Adrenal gland (tissue), 19 donors: ENCODE measurements at places on chromosomes 16 and 17. TPM values are rescaled to one million over a fixed set of nuclear protein-coding genes. Genes with fewer than 3 reads are reported as not detected.
A peak's percentile ranks its signal among the peaks of the same experiment; 100 is the strongest.

GRCh38 chr16:72910875-72911274 is 137.1 kb downstream of the ZFHX3 start:
- no peak for DNase-seq
- no peak overlapping the region for H3K4me3 ChIP-seq
- H3K36me3 ChIP-seq: no peaks in the 10 kb centered on the region
- no peak overlapping the region for H3K27ac ChIP-seq
- H3K27me3 ChIP-seq: no peaks in the 10 kb centered on the region
- H3K4me1 ChIP-seq: peaks cover 10% of the 10 kb centered on the region

DNA sequence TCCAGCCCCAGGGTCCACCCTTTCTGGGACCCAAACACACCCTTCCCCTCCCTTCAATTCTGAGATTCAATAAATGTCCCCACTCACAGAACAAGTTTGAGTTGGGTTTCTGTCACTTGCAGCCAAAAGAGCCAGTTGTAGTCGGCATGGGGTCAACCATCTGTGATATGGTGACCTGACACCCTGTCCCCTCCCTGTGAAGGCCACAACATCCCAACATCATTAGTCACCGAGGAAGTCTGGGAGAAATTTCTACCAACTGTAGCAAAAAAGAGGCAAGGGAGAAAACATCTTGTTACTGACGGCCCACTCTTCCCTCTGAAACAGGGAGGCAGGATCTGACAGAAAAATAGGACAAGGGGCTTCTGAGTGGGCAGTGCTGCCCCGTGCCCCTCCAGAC is 638 bp upstream of the LYZL6 start:
- H3K36me3 ChIP-seq: no peaks in the 10 kb centered on the region
- no peak overlapping the region for H3K4me3 ChIP-seq
- H3K27ac ChIP-seq: no peak overlapping the region
- H3K4me1 ChIP-seq: no peaks in the 10 kb centered on the region
- DNase-seq: no peak

DNA sequence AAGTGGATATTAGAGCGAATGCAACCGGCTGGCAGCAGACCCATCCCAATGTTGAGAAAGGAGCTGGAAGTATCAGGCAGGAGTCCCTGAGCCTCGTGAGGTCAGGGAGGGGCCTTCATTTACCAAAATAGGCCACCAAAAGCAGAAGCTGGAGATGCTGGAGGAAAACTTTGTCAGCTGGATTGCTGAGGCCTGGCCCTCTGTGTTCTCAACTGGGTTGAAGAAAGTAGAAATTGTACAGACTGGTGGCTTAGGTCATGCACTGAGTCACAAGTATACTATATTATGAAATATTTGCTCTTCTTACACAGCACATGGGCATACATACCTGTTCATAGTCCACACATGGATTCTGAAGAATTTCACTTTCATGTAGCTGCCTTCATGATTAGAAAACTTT is 23.2 kb upstream of the TEKT3 start:
- no peak overlapping the region for H3K27ac ChIP-seq
- peak; percentile 39 for DNase-seq
- no peak overlapping the region for H3K4me3 ChIP-seq

DNA sequence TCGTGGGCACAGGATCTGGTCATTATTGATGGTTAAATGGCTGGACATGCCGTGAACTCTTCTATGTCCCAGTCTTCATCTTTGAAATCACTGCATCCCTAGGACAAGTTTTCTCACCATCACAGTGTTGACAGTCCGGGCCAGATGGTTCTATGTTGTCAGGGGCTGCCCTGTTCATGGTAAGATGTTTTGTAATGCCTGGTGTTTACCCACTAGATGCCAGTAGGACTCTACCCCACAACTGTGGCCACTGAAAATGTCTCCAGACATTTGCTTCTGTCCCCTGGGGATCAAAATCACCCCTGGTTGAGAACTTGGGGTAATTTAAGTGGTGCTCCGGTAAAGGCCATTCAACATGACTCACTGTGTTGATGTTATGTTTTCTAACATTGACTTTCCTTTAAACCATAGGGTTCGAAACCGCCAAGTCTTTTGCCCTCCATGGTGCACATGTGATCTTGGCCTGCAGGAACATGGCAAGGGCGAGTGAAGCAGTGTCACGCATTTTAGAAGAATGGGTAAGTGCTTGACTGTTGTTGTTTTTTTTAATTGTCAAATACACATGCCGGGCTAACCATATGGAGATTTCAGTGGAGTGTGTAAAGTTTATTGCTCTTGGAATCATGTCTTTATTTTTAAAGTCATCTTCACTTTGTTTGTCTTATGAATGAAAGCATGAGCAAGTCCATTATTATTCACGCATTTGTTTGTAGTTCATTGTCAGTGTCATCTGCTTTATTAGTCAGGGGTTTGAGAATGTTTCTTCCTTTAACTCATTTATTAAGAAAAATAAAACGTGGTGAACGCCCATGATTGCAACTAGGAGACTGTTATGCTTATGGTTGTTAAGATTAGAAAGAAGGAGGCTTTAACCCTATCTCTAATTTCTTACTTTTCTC is 64.6 kb downstream of the WWOX start:
- no peaks in the 10 kb centered on the region for H3K36me3 ChIP-seq
- DNase-seq: no peak
- H3K4me1 ChIP-seq: no peaks in the 10 kb centered on the region
- H3K27me3 ChIP-seq: no peaks in the 10 kb centered on the region

DNA sequence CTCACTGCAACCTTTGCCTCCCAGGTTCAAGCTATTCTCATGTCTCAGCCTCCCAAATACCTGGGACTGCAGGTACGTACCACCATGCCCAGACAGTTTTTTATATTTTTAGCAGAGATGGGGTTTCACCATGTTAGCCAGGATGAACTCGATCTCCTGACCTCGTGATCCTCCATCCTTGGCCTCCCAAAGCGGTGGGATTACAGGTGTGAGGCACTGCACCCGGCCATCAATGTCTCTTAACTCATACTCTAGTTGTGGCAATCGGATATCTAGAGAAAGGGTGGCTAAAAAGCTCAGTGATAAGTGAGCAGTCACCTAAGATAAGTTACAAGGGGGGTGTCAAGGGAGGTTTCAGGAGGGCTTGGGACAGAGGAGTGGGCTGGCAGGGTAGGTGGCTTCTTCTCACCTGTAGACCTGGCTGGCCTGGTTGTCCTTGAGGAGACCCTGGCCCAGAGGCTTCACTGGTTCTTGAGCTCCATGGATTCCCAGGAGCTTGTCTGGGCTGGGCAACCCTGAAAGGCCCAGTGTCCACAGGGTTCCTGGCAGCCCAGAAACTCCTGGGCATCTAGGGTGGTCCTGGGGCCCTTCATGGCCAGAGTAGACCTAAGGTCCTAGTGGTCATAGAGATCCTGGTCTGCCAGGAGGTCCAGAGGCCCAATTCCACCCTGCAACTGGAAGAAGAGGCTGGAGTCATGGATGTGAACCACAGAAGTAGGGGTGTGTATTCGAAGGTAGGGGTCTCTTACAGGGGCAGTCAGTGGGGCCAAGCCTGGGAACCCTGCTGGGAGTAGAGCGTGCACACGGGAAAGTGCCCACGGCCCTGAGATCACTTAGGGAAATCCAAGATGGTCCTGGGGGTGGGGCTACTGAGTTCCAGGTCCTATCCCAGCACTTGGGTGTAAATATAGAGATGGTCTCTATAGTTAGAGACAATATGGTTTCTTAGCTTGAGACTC is 12.7 kb upstream of the IGFBP4 start:
- no peak for DNase-seq
- no peaks in the 10 kb centered on the region for H3K4me1 ChIP-seq
- no peaks in the 10 kb centered on the region for H3K27me3 ChIP-seq
- no peaks in the 10 kb centered on the region for H3K36me3 ChIP-seq
- no peak overlapping the region for H3K27ac ChIP-seq
- no peak overlapping the region for H3K4me3 ChIP-seq

- H3K36me3 ChIP-seq: no peaks in the 10 kb centered on the region
- no peak for DNase-seq
- no peak overlapping the region for H3K4me3 ChIP-seq
- no peak overlapping the region for H3K27ac ChIP-seq
Observed at GRCh38 chr16:77700846-77701245, 21.5 kb upstream of the NUDT7 start.

DNA sequence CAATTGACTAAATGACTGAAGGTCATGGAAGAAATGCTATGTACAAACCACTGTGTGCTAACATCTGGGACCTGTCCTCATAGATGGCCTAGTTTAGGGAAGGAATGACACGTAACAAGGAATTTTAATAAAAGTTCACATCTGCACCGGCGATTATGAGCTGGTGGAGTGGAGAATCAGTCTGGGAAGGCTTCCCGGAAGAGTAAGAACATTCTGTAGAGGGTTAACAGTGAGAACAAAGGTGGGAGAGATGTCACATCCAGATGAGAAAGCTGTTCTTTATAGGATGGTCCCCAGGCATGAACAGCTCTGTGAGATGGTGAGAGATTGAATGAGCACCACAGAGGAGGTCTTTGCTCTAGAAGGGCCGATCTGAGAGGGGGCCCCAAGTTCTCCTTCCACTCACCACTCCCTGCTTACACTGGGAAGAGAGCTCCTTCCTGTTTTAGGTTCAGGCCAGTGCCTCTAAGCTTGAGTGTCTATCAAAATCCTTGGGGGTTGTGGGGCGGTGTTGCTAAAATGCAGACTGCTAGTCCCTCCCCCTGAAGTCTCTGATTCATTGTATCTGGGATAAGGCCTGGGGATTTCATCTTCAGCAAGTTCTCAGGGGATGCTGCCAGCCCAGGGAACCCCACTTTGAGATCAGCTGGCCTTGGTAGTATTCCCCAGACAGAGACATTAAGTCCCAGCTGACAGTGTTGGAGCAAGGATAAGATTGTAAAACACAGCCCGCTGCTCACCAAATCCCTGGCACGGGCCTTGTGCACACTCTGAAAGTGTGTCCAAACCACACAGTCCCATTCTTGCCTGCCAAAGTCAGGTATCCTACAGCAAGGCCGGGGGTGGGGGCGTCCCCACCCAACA is 294.7 kb upstream of the MAF start:
- DNase-seq: no peak
- no peaks in the 10 kb centered on the region for H3K4me1 ChIP-seq
- no peak overlapping the region for H3K27ac ChIP-seq
- H3K36me3 ChIP-seq: no peaks in the 10 kb centered on the region
- no peaks in the 10 kb centered on the region for H3K27me3 ChIP-seq

DNA sequence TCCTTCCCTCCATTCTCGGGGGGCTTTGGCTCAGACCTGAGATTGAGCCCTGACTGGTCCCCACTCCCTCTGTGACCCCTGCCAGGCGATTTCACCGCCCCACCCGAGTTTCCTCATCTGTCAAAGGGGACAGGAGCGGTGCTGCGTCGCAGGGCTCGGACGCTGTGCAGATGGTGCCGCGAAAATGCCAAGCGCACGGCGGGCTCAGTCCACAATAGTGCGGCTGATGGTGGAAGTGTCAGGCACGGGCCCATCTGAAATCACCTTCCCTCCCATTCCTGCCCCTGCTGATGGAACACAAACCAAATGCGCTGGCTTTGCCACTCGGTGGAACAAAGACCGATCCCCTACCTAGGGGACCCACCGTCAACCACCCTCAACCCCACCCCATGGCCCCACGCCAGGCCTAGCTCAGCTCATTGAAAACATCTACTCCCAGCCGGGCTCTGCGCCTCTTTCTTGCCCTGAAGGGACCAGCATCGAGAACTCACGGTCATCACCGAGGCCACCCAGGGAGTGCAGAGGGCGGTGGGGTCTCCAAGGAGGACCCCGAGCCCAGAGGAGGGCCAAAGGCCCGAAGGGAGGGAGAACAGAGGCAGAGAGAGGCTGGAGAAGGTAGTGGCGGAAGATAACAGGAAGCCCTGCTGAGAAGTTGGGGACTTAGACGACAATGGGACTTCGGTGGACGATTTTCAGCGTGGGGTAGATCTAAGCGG is 1.4 kb downstream of the CARHSP1 start:
- H3K4me3 ChIP-seq: peak overlapping the region; percentile 68
- H3K4me1 ChIP-seq: peaks cover 64% of the 10 kb centered on the region
- no peaks in the 10 kb centered on the region for H3K36me3 ChIP-seq
- DNase-seq: peak; percentile 70
- H3K27ac ChIP-seq: peak overlapping the region; percentile 83

DNA sequence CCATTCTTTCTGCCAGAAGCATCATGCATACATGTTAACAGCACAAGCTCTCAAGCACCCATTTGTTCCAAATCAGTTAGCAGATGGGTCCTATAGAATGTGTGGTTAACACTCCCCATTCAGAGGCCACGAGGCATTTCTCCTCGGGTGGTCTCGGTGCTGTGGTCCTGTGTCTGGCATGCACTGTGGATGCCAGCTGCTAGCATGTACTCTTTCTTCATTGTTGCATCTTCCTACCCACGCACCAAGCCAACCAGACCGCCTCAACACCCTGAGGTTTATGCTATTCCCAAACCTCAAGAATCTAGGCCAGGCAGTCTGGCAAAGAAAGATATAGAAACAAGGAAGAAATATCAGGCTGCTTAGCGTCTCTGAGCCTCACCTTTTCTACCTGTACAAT is 27.8 kb upstream of the MRTFB start:
- no peaks in the 10 kb centered on the region for H3K36me3 ChIP-seq
- no peaks in the 10 kb centered on the region for H3K27me3 ChIP-seq
- no peak overlapping the region for H3K4me3 ChIP-seq
- no peak overlapping the region for H3K27ac ChIP-seq
- no peak for DNase-seq

DNA sequence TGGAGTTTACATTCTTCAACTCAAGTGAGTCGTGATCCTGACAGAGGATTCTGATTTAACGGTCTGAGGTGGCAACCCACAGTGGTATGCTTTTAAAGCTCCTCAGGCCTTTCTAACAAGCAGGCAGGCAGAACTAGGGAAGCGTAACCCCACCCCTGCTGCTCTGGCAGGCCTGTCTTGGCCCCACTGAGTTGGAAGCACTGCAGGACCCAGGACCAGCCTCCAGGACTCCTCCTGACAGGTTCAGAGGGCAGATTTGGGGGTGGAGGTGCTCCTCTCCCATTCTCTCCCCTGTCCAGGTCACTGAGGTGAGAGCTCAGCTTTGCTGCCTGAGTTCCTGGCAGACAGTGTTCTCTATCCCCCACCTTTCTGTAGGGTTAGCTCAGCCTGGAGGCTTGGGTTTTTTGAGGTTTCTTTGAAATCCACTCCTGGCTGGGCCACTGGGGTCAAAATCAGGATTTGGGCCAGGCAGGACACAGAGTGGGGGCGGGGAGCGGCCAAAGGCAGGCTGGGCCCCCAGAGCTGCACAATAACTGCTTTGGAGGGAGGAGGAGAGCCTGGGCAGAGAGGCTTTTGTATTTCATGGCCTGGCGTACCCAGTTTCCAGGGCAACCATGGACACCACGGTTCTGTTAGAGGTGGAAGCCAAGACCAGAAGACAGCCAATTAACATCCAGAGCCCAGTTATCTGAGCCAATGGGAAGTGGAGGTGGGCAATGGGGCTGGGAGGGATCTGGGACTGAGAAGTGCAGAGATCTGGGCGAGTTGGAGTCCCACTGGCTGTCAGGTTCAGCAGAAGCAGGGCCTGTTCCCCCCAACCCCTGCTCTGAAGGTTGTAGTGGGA is 9.5 kb downstream of the MRPL27 start:
- H3K4me1 ChIP-seq: peaks cover 7% of the 10 kb centered on the region
- no peaks in the 10 kb centered on the region for H3K27me3 ChIP-seq
- DNase-seq: peak; percentile 57

- H3K27ac ChIP-seq: no peak overlapping the region
- no peaks in the 10 kb centered on the region for H3K4me1 ChIP-seq
- H3K4me3 ChIP-seq: no peak overlapping the region
- no peaks in the 10 kb centered on the region for H3K27me3 ChIP-seq
- H3K36me3 ChIP-seq: peaks cover 40% of the 10 kb centered on the region
Observed at GRCh38 chr16:16143931-16144330, 79.4 kb downstream of the ABCC6 start.

NT5M gene
- 3.7 TPM for polyA plus RNA-seq

ALDH3A1 gene
- polyA plus RNA-seq: 0.56 TPM

RDM1 gene
- polyA plus RNA-seq: 0.48 TPM

PRSS53 gene
- 3.1 TPM for polyA plus RNA-seq

PSMC5 gene
- polyA plus RNA-seq: 273 TPM

MYH8 gene
- not detected for polyA plus RNA-seq

PLEKHM1 gene
- 17.4 TPM for polyA plus RNA-seq
